ENCODE measurements at places on chromosomes 4 and X.
A peak's percentile ranks its signal among the peaks of the same experiment; 100 is the strongest.

- DNase-seq, result peak; percentile 37
Measured at GRCh38 chr4:4327652-4328121, 37.6 kb downstream of the ZBTB49 start.

GRCh38 chrX:84165711-84166110, 22.3 kb downstream of the RPS6KA6 start:
- DNase-seq, result no peak

GRCh38 chr4:139815778-139816601, 150.4 kb downstream of the MGST2 start:
- peak; percentile 89 for DNase-seq

DNA sequence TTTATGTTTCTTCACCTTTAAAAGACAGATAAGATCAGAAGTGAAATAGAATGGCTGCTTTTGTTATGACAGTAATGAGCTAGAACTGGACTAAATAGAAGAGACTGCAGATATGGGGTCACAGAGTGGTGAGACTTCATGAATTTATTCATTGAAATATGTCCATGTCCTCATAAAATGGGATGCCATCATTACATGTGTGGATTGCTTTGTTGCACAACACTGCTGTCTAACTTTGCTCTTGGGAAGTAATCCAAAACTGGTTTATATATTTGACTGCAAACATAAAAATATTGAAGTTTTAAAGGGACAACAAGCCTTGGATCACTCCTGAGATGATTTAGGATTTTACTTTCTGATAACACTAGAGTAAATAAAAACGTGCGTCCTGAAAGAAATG, 209.2 kb upstream of the FAT4 start:
- peak; percentile 63 for DNase-seq

GRCh38 chr4:135601351-135601750, 1399.8 kb upstream of the PABPC4L start:
- DNase-seq, result peak; percentile 38

DNA sequence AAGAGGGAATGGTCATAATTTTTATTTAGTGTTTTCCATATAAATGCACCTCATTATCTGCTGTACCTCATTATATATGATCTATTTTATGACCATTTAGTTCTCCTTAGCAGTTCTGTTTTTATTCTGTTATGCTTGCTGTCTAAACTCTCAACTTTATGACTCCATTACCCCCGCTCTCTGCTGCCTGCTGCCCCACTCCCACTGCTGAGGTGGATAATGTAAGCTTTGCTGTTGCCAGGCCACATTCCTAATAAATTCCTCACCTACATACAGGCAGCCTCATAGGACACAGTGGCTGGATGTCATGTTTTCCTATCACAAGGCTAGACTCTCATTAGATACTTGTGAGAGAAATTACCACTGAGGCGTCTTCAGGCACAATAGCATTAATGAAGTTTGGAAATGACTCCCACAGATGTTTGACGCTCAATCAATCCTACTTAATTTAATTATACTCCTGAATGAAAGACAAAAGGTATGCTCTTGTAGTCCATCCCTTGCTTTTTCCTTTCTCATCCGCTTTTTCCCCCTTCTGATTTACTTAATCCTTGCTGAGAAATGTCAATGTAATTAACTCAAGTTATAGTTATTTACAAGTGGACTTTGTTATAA, 497.5 kb upstream of the IGFBP7 start:
- DNase-seq, result no peak

DNA sequence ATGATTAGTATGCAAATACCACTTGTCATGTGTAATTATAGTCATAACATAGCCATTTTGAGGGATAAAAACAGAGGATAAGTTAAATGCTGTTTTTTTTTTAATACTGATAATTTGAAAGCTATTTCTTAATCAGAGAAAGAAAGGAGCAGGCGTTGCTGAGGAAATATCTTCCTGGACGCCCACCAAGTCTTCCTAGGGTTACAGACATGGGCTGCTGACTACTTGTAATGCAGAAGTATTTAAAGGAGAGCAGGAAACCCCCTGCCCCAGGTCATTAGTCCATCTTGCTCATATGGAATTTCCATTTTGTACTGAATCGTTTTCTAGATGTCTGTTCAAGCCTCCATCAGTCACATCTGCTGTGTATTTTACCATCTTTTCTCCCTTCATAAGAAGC, 176.2 kb downstream of the ADGRL3 start:
- DNase-seq, result no peak

GRCh38 chrX:99572711-99573110, 837.4 kb downstream of the PCDH19 start:
- DNase-seq, result no peak

DNA sequence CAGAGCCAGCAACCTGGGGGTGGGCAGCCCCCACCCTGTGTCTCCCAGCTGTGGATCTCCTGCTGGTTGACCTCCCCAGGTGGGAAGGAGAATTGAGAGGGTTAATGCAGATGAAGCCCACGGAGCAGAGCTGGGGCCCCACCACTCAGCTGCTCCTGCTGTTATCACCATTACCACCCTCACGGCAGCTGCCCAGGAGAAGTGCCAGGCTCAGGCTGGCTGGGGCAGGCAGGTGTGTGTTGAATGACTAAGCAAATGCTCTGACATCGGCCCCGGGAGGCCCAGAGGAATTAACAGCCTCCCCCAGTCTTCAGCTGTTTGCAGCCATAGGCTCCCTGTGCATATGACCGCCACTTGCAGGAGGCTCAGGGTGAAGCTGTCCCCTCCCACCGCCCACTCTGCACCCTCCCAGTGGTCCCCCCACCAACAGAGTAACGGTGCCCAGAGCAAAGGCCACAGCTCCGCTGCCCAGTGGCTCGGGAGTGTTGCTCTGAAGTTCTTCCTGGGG, 133.8 kb downstream of the CPZ start:
- DNase-seq, result no peak

GRCh38 chr4:99029018-99029735, 33.7 kb downstream of the METAP1 start:
- no peak for DNase-seq

- DNase-seq, result no peak
Measured at GRCh38 chr4:161907590-161907955, 256.2 kb downstream of the FSTL5 start.

DNA sequence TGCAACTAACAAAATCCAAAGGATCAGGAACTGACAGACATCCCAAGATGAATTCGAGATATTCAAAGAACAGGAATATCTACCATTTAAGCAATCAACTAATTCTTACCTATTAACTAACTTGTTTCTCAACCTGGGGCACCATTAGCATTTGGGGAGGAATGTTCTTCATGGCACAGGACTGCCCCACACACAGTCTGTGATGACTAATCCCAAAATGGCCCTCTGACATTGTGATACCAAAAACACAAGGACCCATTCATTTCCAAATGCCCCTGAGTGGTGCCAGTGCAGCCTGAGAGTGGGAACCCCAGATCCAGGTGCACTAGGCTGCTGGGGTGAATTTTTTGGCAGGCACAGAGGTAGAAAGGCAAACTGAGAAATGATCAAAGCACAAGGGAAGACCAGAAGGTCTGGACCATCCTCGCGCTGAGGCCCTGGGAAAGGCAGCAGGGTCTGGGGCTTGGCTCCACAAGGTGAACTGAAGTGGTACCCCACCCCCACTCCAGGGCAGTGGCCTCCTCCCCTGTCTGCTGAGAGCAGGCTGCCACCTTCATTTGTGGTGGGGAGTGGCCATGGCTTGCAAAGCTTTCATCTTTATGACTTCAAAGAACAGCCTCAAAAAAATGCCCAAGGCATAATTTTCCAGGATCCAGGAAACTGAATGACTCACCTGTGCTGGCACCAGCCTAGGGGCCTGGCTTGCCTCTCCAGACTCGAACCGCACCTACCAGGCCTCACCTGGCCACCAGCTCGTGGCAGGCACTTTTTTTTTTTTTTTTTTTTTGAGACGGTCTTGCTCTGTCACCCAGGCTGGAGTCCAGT, 122.4 kb downstream of the BCOR start:
- no peak for DNase-seq

GRCh38 chr4:11293866-11294265, 134.8 kb downstream of the HS3ST1 start:
- DNase-seq, result peak; percentile 68

- no peak for DNase-seq
Measured at GRCh38 chr4:184541907-184542306, 67.6 kb upstream of the IRF2 start.

DNA sequence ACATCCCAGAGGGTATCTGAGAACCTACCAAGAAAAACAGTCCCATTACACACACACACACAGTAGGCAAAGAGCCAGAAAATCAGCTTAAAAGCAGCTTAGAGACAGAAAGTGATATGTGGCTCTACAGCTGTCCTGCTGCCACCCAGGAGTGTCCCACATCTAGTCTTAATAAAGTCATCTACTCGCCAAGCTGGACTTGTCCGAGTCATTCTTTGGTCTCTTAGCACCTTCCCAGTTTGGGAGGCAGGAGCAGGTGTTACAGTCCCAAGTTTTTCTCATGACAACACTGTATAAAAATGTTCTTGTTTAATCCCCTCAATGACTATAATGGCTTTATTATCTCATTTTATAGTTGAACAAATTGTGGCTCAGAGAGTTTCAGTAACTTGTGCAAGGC, 252.5 kb upstream of the CASK start:
- DNase-seq, result no peak

GRCh38 chr4:140249351-140249750, 95.4 kb upstream of the MAML3 start:
- DNase-seq, result no peak

GRCh38 chr4:20431543-20431951, 179.8 kb downstream of the SLIT2 start:
- DNase-seq, result peak; percentile 36

DNA sequence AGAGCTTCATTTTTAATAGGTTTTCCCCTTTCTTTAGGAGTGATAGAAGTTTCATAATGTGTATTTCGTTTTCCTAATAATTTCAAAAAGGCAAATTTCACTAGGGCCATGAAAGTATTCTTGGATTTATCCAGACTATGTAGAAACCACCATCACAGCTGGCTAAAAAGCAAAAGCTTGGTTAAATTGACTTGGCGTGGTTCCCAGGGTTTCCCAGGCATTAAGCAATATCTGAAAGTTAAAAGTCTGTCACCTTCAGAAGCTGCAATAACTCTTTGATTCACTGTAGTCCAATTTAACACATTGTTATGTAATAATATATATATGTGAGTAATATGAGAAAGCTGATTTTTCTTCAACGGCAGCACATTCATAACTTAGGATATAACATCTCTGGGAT, 38.3 kb downstream of the NDNF start:
- DNase-seq, result peak; percentile 58

DNA sequence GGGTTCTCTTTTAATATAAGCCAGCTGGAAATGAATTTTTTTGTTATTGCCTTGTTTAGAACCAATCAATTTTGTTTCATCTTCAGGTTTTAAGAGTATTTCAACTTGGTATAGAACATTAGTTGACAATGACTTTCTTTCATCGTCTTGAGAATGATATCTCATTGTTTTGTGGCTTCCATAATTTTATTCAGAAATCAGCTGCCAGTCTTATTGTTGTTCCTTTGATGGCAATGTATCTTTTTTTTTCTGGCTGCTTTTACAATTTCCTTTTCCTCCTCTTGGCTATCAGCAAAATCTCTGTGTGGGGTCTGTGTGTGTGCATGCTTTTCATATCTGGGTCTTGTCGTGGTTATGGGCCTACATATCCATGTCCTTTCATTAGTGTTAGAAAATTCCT, 1536.4 kb upstream of the TENM3 start:
- peak; percentile 22 for DNase-seq
